Stimulated activated CD4-positive, alpha-beta T cell treated with anti-CD3 and anti-CD28 coated beads, Interleukin-4, amount 100 ng/mL, for 1 hour (primary cell): ENCODE measurements at places on chromosomes 13 and 19.

GRCh38 chr19:4319067-4319718 is 14.8 kb downstream of the FSD1 start:
- DNase-seq: no peak

GRCh38 chr13:27666951-27667350 is 45.3 kb downstream of the POLR1D start:
- no peak for DNase-seq

- no peak for DNase-seq
These were observed 29.5 kb downstream of the CRTC1 start for GRCh38 chr19:18712981-18713380.

DNA sequence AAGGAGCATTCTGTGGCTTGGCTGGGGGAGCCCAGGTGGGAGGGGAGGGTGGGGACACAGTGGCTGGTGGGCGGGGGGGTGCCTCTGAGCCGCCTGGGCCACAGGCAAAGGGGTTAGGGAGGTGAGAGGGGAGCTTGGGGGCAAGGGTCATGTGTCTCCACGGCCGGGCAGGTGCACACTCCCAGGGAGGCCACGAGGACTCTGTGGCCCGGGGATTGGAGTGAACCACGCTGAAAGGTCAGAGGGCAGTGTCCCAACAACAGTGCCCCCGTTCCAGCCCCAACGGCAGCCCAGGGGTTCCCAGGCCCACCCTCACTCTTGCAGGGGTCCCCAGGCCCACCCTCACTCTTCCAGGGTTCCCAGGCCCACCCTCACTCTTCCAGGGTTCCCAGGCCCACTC is 9.6 kb downstream of the C2CD4C start:
- no peak for DNase-seq

GRCh38 chr19:38209671-38210457 is 14.2 kb downstream of the DPF1 start:
- no peak for DNase-seq

- no peak for DNase-seq
These were observed 4.6 kb downstream of the KLF12 start for GRCh38 chr13:74129500-74130191.

GRCh38 chr13:103394618-103395017 is 328.4 kb upstream of the SLC10A2 start:
- no peak for DNase-seq

DNA sequence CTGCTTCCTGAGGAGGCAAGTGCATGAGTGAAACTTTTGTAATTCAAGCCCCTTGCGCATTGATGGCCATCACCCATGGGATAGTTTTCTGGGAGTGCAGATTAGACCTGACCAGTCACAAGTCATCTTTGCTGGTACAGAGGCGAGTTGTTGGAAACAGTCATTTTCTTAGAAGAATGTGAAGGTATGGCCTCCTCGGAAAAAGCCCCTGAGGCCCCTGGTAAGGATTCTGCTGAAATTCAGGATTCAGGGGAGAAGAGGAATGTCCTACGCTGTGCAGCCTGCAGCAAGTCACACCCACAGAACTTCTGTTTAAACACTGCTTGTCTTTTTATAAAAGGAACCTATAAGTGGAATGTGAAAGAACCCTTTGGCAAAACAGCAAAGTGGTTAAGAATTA is 11.0 kb upstream of the SPART start:
- no peak for DNase-seq

DNA sequence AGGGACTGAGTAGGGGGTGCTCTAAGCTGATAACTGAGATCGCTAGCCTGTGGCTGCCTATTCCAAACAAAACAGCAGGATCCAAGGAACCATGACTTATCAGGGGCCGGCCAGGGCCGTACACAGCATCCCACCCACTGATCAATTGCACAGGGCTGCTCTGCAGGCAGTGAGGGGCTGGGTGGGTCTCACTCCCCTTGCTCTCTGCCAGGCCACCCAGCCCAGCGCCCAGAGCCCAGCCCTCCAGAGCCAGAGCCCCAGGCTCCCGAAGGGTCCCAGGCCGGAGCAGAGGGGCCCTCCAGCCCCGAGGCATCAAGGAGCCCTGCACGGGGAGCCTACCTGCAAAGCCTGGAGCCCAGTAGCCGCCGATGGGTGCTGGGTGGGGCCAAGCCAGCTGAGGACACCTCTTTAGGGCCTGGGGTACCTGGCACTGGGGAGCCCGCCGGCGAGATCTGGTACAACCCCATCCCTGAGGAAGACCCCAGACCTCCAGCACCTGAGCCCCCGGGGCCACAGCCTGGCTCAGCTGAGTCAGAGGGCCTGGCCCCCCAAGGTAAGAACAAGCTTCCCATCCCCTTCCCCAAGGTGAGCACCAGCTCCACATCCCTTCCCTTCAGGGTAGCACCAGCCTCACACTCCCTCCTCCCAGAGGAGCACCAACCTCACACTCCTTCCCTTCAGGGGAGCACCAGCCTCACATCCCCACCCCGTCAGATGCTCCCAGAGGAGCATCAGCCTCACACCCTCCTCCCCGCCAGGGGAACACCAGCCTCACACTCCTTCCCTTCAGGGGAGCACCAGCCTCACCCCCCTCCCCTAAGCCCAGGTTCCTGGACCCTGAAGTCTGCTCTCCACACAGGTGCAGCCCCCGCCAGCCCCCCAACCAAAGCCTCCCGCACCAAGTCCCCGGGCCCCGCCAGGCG is 1.9 kb downstream of the SYDE1 start:
- no peak for DNase-seq

DNA sequence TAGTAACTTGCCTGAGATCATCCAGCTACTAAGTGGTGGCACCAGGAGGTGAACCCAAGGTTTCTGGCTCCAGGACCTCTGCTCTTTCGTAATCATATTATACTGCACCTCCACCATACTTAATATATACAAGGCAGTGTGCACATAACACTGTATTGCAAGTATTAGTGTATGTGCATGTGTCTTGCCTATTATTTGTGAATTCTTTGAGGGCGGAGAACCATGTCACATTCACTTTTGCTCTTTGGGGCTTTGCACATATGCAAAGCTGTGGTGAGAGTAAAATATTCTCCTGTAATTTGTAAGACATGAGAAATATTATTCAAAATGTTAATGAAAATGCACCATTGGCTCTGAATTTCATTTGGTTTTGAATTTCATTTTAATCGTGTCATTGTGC is 78.6 kb downstream of the DGKH start:
- no peak for DNase-seq

- DNase-seq: peak; percentile 58
These were observed 758 bp upstream of the CACNG7 start for GRCh38 chr19:53908106-53908934.

DNA sequence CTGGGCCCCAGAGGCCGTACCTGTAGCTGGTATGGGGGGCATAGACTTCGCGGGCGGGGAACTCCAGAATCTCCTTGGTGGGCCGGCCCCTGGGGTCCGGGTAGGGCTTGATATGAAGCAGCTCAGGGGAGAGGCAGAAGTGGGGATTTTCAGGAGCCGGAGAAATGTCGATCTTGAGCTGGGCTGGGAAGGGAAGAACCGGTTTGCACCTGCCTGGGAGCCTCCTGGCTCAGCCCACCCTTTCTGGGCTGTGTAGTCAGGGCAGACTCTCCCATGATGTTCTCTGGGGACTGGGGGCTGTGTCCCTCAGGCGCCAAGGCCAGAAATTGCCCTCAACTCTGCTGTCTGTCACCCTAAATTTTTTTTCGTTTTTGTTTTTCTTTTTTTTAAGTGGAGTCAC is 2.6 kb downstream of the ANGPTL8 start:
- DNase-seq: no peak

GRCh38 chr13:47726394-47726793 is 274.7 kb downstream of the SUCLA2 start:
- DNase-seq: no peak

- DNase-seq: no peak
These were observed 67.6 kb downstream of the TNFRSF19 start for GRCh38 chr13:23637829-23638228.

- peak; percentile 100 for DNase-seq
These were observed at the start of gene IZUMO4 for GRCh38 chr19:2096480-2097202. Gene IZUMO4 (plus strand): TSS chr19:2096915. CDS start chr19:2096946, 31 bp downstream.

DNA sequence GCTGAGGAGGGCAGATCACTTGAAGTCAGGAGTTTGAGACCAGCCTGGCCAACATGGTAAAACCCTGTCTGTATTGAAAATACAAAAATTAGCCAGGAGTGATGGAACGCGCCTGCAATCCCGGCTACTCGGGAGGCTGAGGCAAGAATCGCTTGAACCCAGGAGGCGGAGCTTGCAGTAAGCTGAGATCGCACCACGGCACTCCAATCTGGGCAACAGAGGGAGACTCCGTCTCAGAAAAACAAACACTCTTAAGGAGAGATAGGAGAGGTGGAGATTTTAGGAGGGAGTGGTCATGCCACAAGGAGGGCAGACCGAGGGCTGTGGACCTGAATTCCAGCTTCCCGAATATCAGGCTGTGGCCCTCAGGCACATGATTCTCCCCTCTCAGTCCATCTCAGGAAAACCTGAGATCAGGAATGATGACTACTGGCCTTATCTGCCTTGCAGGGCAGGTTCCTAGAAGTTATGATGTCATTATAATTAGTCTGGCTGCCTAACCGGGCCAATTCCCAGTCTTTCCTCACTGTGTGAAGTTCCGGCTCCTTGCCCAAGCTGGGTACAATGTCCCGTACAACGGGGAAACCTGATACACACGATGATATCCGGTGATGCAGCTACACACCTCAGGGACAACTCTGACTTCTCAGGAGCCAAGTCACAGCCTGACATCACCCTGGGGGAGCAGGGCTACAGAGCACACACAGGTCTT is 2.5 kb downstream of the SLC35E1 start:
- no peak for DNase-seq

DNA sequence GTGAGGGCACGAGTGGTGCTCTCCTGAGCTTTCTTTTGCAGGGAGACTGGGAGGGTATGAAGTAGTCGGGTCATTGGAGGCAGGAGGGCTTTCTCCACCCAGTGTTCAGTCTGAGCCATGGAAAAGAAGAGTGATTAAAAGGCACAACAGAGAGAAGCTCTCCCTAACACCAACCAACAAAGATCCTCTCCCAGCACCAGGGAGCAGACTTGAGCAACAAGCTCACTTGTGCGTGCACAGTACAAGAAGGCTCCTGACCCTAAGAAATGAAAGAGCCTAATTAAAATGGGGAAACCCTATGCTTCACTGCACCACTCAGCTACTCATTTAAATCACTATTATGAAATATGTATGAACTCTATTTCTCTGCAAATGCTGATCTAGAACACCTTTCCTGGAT is 276.3 kb upstream of the SOX21 start:
- DNase-seq: no peak

DNA sequence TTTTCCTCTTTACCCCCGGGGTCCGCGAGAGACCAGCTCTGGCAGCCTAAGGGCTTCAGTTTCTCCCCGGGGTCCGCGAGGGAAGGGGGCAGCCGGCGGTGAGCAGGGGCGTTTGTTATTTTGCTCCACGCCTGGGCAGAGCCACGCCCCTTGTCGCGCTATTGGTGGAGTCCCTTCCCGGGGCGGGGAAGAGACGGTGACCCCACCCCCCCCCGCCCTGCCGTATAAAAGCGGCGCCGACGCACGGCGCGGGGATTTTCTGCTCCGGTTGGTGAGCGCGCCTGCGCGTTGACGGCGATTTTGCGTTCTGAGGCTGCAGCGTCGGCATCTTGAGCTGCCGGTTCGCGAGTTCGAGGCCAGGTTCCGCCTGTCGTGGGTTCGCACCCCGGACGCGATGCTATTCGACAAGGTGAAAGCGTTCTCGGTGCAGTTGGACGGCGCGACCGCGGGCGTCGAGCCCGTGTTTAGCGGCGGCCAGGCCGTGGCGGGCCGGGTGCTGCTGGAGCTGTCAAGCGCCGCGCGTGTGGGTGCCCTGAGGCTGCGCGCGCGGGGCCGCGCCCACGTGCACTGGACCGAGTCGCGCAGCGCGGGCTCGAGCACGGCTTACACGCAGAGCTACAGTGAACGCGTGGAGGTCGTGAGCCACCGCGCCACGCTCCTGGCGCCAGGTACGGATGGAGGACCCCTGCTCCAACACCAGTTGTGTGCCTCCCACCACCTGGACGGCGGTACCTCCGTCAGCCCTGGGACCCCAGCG is at the start of gene ARRDC2:
TSS of gene ARRDC2 (plus strand) at position 254 of the 757 bp plus-strand sequence. CDS start at position 395, 141 bp downstream.
- DNase-seq: peak; percentile 89

DNA sequence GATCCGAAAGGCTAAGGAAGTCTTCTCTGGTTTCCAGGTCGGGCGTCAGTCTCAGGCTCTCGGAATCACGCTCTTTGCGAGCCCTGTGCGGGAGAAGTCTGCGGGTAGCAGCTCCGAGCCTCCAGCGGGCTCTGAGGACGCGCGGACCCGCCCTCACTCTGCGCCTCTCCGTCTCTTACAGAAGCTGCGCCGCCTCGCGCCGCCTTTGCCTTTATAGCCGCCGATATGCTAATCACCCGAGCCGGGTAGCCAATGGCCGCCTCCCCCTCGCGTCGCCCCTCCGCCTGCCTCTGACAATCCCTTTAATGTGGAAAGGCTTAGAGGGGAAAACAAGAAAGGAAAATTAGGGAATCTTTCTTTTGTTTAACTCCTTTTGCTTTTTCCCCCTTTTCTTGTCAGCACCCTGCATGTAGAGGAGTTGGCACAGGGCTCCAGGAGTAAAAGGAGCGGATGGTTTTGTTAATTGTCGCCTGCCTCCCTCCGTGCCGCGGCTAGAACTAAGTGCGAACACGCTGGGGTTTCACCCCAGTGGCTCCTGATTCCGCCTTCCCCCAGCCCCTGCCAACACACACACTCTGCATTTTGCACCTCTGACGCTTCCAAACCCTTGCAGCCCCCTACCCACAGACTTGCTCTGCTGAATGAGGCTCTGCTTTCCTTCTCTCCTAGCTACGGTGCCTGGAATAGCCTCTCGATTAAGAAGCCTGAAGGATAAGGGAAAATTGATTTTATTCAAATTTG is at the start of gene PCDH8:
TSS of gene PCDH8 (minus strand) at position 186 of the 741 bp plus-strand sequence. CDS start 204 bp downstream, outside the sequence.
- DNase-seq: no peak

- DNase-seq: no peak
These were observed 43.6 kb upstream of the SERP2 start for GRCh38 chr13:44329909-44330545.

DNA sequence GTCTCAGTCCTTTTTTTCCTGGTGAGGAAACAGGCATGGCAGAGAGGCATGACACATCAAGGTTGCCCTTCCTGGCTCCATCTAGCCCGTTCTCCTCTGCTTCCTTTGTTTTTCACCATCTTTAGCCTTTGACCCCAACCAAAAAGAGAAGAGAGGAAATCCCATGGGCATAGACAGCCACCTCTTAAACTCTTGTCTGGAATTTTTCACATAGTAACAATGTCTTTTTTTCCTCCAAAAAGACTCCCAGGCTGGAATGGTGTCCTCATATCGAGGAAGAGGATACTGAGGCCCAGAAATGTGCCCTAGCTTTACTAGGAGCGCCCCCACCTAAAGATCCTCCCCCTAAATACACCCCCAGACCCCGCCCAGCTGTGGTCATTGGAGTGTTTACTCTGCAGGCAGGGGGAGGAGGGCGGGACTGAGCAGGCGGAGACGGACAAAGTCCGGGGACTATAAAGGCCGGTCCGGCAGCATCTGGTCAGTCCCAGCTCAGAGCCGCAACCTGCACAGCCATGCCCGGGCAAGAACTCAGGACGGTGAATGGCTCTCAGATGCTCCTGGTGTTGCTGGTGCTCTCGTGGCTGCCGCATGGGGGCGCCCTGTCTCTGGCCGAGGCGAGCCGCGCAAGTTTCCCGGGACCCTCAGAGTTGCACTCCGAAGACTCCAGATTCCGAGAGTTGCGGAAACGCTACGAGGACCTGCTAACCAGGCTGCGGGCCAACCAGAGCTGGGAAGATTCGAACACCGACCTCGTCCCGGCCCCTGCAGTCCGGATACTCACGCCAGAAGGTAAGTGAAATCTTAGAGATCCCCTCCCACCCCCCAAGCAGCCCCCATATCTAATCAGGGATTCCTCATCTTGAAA is at the start of gene GDF15:
TSS of gene GDF15 (plus strand) at position 484 of the 868 bp plus-strand sequence. CDS start at position 516, 32 bp downstream.
- peak; percentile 26 for DNase-seq
